ENCODE measurements at places on chromosomes 16 and 17.

GRCh38 chr16:54431997-54432896 lies 145.7 kb upstream of the IRX3 start:
- no peak for DNase-seq

DNA sequence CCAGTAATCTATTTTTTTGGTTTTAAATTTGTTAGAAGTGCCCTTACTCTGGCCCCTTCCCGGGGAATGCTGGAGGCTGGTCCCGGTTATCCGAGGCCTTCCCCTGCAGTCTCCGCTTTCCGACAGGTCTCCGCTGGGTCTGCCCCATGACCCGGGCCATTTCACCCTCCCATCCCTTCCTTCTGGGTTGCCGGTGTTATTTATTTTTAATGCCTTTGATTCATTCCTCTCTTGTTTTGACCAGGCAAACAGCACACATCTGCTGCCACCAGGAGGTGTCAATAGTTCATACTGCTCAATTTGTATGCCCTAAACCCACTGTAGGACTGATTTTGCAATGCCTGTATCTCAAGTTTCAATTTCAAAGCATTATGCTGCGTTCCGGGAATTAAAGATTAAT lies 113.2 kb upstream of the IRX5 start:
- DNase-seq: no peak

DNA sequence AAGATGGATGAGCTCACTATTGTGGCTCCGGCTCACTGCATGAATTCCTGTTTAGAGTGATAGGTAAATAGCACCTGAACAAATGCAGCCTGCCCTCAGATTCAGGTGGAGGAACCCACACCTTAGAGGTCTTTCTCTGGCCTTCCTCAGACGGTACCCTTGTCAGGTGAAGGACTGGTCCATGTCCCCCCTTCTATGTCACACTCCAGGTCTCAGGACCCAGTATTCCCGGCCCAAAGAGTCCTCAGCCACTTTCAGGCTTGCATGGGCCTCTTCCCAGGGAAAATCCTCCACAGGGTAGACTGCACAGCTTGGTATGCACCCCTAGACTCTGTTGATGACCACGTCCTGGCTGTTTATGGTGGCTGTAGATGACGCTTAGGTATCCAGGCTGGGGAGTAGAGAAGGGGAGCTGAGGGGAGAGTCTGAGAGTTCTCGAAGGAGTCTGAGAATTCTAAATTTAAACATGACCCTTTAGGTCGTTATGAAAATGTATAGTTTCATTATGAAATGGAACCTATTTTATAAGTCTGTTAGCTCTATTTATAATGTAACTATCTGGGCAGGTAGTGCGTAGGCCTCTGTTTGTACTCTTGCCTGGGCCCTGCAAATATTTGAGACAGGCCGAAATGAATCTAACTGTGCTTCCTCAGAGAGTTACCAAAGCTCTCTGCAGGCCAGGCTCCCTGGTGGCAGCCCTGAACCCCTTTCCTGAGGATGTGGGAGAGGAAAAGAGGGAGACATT lies 32.5 kb upstream of the CCR7 start:
- DNase-seq: peak; percentile 24

DNA sequence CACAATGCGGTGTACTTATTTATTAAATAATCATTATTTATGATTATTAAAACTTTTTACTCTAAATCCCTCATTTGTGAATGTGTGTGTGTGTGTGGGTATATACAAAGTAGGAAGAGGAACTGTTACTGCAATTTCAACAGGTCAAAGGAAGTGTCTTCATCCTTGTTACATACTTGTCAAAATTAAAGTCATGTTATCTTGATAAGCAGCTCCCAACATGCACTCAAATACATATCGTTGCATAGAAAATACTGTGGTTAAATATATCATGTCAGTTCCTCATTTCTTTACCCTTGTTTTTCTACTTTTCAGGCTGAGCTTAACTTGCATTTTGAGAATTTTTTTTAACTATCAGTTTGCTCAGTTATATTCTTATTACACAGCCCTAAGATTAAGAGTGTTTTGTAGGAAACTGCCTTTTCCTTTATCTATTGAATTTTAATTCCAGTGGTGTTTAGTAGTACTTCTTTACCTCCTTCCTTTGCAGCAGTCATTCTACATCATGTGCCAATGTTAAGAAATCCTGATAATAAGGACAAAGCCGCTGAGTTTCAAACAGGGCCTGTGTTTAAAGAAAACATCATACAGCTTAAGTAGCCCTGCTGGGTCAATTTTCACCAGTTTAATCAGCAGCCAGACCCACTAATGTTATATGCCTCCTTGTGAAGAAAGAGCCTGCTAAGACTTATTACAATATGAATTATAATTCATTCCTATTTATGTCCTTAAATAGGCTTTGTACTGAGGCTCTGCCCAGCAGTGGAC lies 7.2 kb downstream of the EFCAB5 start:
- no peak for DNase-seq

DNA sequence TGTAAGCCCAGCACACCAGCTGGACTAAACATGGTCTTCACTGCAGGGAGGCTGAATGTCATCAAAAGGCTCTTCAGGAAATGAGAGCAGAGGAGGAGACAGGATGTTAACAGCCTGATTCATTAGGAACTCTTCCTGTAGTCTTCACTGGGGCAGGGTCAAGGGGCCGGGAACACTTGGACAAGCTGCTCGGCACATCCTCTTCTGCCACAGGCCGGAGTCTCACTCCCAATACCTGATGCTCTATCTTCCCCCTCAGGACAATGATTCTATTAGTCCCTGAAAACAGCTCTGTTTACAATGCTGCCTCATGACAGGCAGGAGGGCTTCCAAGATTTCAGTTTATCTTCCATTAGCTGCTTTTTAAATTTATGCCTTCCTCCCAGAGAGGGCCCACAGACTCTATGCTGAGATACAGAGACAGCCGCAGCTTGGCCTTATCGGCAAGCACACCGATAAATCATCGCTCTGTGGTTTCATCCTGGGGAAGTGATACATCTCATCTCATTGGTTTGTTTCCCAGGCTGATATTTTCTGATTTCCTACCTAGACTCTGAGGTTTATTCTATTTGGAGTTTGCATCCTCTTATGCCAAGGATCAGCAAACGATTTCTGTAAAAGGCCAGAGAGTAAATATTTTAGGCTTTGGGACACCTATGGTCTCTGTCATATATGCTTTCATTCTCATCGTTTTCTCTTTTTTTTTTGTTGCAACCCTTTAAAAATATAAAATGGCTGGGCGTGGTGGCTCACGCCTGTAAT lies 214.0 kb upstream of the ASIC2 start:
- no peak for DNase-seq

DNA sequence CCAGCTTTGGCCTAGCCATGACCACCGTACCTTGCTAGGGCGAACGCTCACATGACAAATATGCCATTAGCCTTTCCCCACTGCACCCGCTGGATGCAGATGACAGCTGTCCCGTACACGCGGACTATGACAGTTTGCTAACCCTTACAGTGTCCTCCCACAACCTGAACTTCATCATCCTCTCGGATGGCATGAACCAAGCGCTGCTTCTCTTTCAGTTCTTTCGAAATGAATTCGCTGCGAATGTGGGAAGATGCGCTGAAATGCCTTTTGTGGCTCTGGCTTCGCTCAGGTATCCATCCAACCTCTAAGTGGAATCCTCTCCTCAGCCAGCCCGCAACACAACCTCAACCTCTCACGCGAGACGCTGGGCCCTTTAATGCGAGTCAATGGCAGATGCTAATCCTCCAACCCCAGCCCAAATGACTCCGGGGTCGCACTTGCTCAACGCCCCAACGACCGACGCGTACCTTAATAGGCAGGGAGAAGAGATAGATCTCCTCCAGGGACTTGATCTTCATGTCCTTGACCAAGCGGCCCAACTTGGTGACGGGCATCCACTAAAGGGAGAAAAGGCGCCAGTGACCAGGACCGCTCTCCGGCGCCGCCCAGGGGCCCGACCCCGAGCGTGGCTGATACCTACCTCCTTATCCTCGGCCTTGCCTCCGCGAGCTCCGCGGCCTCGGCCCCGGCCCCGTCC lies 670 bp downstream of the RPS2 start:
- DNase-seq: peak; percentile 59

DNA sequence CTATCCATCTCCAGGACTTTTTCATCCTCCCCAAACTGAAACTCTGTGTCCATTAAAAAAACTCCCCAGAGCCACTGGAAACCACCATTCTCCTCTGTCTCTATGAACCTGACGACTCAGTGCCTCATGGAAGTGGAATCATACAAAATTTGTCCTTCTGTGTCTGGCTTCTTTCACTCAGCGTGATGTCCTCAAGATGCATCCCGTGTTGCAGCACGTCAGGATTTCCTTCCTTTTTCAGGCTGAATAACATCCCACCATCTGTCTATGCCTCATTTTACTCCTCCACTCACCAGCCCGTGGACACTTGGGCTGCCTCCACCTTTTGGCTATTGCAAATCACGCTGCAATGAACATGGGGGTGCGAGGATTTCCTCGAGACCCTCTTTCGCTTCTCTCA lies 12.6 kb upstream of the ALDH3A1 start:
- DNase-seq: no peak

- no peak for DNase-seq
Measured at GRCh38 chr17:32491371-32492263, 4.8 kb downstream of the CDK5R1 start.

- DNase-seq: no peak
Measured at GRCh38 chr17:29833801-29834200, 96.2 kb downstream of the SSH2 start.

DNA sequence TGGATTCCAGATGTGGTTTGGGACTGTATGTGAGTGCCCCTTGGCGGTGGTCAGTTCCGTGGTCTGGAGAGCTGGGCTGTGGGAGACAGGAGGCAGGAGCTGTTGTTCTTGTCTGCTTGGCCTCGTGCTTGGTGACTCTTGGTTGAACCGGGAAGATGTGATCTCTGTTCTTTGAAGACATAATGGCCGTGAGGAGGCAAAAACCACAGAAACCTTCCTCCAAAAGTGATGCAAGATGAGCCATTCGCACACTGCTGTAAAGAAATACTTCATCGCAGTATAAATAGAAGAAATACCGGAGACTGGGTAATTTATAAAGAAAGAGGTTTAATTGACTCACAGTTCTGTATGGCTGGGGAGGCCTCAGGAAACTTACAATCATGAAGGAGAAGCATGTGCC lies 128.8 kb downstream of the RAP1GAP2 start:
- DNase-seq: no peak

DNA sequence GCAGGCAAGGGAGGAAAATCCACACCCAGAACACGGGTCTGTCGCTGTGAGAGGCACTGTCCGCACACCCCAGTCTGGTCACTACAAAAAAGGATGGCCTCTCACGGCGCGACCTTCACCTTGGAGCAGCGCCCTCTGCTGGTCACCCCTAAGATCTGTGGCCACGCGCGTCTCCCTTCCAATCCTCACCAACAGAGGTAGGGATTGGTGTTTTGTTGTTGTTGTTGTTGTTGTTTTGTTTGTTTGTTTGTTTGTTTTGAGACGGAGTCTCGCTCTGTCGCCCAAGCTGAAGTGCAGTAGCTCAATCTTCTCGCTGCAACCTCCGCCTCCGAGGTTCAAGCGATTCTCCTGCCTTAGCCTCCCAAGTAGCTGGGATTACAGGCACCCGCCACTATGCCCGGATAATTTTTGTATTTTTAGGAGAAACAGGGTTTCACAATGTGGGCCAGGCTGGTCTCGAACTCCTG lies 15.0 kb upstream of the C17orf58 start:
- DNase-seq: peak; percentile 76

DNA sequence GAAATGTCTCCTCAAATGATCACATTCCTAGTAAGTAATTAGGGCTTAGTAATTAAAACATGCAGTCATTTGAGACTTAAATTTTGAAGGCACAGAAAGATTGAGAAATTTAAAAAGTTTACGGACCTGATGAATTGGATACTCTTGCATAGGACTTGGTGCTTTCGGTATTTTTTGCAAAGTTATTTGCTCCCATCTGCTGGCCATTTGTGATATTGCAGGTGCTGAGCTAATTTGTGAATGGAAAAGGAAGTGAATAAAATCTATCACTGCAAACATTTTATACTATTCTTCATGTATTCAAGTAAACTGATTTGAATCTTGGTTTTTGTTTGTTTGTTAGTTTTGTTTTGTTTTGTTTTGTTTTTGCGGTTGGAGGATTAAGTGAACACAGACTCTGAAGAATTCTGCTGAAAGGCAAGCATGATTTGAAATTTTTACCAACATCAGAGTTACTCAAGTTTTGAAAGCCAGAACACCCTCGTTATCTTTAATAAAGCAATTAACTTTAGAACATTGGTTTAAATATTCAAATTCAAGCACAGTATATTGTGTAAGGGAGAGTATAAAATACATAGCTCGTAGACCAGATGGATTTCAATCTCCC lies 689.5 kb upstream of the RBFOX1 start:
- peak; percentile 61 for DNase-seq

DNA sequence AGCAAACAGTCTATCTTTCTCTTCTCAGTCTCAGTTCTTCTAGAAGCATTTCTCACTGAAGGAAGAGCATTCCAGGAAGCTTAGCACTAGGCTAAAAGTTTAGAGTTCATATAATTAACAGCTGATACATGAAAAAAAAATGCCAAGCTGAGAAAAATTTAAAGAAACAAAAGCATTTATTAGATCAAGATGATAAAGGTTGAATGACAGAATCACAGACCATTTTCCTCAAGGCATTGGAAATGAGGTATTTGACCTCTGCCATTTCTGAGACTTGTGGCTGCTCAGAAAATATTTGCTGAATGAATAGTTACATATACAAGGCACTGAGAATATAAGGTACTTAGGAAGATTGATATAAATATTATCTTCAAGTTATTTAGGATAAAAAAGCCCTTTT lies 901.6 kb upstream of the GOT2 start:
- no peak for DNase-seq

DNA sequence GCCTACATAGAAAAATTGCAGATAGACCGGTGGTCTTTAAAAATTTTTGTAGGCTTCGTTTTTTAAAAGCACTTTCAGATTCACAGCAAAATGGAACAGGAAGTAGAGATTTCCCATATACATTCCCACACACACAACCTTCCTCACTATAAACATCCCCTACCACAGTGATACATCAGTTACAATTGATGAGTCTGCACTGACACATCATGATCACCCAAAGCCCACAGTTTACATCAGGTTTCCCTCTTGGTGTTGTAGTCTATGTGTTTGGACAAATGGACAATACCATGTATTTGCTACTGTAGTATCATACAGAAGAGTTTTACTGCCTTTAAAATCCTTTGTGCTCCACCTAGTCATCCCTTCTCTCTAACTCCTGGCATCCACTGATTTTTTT lies 113.9 kb upstream of the ADAMTS18 start:
- DNase-seq: no peak

GRCh38 chr16:27851586-27851985 lies 211.9 kb downstream of the GSG1L start:
- no peak for DNase-seq

DNA sequence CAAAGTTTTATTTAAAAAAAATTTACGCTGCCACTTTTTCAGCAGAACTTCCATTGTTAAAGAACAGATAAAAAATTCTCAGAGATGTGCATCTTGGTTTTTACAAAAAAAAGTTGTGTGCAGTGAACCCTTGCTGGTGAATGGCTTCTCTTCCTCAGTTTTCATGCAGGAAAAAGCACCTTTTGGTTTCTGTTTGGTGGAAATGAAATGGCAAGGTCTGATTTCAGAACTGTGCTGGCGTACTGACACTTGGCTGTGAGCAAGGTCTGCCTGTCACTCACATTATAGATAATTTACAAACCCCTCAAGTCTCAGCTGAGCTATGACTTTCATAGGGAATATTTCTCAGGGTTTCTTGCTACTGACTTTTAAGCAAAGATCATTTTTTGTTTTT lies 5.7 kb upstream of the SALL1 start:
- no peak for DNase-seq

- DNase-seq: no peak
Measured at GRCh38 chr17:36918211-36918691, 19.0 kb upstream of the LHX1 start.

All from activated CD8-positive, alpha-beta T cell treated with anti-CD3 and anti-CD28 coated beads, Interleukin-2, amount 10 ng/mL, durations not matched to agents 7 days and 5 days (primary cell).